ENCODE measurements at places on chromosomes 6 and 20.

DNA sequence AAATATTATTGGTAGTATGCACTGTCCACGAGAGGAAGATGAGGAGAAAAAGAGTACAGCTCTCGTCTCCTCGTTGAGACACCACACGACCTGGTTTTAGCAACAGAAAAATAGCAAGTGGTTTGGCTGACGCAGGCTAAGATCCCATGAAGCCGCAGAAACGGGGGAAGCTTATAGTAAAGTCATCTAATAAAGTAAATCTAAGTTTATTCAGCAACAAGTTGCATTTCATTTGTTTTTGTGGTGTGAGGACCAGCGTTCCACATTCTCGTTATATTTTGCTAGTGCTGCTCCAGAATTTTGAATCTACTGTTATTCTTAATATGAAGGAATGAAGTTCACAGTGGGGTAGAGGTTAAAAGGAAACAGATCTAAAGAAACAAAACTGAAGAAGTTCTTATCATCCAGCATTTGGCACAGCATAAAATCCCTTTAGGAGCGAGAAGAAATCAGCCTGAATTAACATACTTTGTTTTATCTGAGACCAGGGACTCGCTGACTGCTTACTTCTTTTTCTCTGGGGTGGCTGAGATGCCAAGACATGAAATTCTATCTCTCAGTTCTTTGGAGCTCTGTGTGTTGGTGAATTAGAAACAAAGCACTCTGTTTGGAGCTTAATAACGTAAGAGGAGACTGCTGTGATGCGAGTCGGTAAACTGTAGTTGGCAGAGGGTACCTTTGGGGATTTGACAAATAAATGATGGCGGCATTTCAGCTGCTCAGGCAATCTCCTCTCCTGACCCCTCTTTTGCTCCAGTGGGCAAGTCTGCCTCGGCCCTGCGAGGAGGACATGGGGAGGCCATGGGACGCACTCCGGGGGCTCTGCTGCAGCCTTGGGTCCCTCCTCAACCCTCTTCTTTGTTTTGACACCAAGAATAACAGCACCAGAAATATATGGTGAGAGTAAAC lies 24.9 kb upstream of the IRF4 start:
- no peak for DNase-seq

- no peak for DNase-seq
These were observed 366.2 kb downstream of the ZFAND3 start for GRCh38 chr6:38185752-38186151.

DNA sequence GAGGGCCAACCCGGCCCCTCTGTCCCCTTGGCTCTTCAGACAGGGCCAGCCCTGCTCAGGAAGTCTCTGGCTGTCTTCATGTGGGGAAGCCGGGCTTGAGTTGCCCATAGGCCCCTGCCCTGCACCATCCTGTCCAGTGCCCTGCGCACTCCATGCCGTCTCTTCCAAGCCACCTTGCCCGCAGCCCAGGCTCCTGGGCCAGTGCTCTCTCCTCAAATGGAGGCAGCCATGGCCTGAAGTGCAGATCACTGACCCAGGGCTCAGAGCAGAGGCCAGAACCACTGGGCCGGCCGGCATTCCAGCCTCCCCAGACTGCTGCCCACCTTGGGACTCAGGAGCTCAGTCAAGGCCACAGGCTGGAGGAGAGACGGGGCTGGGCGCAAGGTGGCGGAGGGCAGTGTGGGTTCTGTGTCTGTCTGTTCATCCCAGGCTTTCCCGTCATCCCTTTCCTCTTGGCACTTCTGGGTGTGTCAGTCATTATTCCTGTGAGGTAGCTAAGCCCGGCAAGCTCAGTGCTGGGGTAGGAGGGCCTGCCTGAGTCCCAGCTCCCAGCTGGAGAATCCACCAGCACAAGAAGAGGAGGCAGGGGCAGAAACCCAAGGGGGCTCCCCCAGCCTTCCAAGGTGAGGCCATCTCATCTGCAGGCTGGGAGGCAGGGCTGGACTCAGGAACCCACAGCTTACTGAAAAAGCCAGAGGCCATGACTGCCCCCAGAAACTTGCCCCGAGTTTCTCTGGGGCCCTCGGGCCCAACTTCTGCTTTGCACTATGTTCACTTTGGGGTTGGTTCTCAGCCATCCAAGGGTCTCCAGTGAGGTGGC lies 22.4 kb downstream of the SDCBP2 start:
- no peak for DNase-seq

GRCh38 chr6:142942805-142943227 lies 2.2 kb downstream of the HIVEP2 start:
- no peak for DNase-seq

DNA sequence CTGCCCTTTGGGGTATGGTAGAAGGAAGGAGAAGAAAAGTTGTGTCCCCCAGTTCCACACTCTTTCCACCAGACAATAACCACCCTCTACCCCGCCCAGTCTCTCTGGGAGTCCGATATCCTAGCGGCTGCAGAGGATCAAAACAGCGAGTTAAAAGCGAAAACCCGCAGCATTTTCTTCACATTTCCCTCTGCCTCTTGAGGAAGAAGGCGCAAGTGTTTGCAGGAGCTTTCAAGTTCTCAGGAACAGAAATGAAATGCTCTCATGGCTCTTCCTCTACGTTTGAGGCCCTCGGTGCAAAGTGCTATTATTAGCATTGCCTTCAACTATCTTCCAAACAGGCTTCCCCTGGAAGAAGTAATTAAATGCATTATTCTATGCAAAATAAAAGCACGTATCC lies 52.2 kb upstream of the CCDC167 start:
- no peak for DNase-seq

- DNase-seq = no peak
These were observed 14.4 kb upstream of the ADAM33 start for GRCh38 chr20:3696200-3696599.

DNA sequence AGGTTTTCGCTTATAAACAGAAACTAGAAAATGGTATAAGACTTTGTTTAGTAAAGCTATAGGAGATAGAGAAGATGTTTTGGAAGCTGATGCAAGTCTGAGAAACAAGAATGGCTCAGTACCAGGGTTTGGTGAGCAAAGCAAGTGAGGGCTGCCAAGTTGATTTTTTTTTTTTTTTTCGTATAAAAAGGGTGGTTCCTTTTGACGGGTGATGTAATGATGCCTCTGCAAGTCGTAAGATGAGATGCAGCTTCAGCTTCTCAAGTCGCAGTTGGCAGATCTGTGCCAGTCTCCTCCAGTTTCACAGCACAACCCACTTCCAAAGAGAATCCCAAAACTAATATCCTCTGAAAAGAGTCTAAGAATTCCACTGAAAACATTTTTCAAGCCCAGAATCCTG lies 252.8 kb upstream of the CDH4 start:
- no peak for DNase-seq
